Suprapubic skin (tissue), 4 donors: ENCODE measurements at places on chromosomes 7 and 10. TPM values are rescaled to one million over a fixed set of nuclear protein-coding genes. Genes with fewer than 3 reads are reported as not detected.

The BHLHA15 gene
- total RNA-seq, result 5.6 TPM

The TRIL gene
- total RNA-seq, result 2.6 TPM

The SEMA3E gene
- total RNA-seq, result 1.0 TPM

The CXCL12 gene
- 30.3 TPM for total RNA-seq

The CLRN3 gene
- not detected for total RNA-seq

The GSDME gene
- 1.4 TPM for total RNA-seq

The SLC26A3 gene
- total RNA-seq, result 2.3 TPM

DNA sequence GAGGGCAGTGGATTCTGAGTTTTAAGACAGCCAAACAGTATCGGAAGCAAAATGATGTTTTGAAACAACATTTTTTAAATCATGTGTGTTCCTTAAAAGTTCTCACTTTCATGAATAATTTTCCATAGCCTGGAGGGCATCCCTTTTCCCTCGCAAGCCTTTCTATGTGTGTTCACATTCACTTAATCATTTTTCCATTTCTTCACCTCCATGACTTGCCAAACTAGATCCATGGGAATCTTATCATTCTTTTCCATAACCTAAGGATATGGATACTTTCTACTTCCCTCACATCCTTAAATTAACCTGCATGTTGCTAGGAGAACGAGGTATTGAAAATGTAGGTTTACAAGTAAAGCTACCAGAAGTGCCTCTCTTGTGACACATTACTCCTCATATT, 94.2 kb upstream of the NPVF start:
- no peak for DNase-seq

DNA sequence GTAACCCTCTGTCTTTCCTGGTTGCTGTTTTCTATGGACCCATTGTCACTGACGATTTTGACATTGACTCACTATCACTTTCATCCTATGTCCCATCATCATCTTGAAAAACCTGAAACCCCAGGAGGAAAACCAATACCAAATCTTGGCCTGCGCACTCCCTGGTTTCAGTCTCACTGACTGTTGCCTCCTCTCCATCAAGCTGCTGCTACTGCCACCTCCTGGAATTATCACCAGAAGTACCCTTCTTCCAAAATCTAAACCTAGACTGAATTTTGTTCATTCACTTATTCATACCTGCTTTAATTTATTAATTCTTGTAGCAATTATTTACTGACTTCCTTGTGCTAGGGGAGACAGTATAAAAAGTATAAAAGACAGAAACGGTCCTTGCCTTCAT, 44.5 kb upstream of the ACBD5 start:
- no peak for DNase-seq

DNA sequence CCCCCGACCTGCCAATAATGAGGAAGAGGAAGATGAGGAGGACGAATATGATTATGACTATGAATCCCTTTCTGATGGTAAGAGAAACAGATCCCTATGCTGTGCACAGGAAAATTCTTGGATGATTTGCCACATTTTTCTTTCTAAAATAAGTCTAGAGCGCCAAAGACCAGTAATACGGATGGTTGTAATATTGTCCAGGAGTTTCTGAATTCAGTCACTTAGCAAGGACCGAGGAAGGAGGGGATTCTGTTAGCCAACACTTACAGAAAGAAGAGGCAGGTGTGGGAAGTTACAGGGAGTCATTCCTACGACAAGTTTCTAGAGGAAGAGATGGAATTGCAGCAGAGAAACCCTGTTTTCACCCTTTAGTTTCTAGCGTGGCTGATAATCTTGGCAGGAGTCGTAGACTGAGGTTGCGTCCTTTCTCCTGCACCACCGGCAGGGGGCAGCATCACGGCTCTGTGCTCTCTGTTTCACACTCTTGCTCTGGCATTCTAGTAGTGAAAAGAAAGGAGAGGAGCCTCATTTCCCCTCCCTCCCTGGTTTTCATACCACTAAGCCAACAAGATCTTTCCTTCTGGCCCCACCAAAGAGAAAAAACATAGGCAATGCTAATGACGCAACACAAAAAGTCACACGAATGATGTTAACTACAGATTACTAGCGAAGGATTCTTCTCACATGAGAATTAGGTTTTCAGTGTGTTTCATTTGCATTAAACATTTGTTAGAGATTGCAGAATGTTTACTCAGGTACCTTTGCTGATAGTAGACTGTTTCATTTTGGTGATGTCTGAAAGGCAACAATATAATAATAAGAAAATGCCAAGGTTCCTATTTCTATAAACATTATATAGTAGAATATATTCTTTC, 82.7 kb downstream of the NOC3L start:
- no peak for DNase-seq

DNA sequence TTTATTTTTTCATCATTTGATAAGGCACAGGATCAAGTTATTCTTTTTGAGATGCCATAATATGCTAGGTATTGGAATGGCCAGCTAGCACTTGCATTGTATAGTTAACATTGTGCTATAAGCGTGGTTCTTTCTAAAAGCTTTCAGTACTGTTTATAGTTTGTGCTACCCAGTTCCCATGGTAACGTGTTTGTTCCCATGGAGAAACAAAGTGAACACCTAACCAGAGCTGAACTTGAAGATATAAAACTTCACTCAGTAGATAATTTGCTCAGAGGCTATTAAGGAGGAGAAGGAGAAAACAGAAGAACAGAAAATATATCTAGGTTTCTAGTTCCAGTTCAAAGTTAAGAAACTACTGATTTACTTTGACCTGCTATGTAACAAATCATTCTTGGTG, 23.6 kb upstream of the ITGB8 start:
- no peak for DNase-seq

DNA sequence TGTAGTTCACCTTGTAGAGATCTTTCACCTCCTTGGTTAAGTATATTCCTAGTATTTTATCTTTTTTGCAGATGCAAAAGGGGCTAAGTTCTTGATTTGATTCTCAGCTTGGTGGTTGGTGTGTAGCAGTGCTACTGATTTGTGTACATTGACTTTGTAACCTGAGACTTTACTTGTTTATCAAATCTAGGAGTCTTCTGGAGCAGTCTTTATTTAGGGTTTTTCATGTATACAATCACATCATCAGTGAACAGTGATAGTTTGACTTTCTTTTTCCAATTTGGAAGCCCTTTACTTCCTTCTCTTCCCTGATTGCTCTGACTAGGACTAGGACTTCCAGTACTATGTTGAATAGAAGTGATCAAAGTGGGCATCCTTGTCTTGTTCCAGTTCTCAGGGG, 33.8 kb downstream of the GPR22 start:
- no peak for DNase-seq

DNA sequence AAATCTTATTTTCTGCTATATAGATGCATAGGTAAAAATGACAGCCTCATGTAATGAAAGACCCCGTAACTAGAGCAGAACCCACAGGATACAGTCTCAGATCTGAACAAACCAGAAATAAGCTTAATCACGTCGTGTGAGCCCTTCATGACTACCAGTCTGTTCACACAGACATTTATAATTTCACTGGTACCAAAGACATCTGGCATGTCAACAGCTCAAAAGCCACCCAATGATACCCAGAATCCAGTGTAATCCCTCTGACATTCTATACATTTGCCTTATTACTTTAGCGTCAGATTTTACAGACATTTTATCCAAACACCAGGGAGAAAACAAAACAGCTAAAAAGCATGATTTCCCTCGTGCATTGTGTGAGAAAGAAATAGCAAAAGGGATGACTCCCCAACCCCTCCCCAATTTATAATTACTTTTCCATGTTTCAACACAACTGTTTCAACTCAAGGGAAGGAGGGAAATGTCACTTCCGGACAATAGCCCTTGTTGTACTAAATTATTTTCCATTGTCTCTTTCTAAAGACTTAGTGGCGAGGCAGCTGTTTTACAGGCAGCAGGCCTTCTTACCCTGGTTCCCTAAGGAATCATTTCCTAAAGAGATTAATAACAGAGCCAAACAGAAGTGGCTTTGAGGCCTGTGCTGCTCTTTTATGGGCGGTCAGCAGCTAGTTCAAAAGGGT, 33.2 kb downstream of the DOCK4 start:
- DNase-seq, result no peak

DNA sequence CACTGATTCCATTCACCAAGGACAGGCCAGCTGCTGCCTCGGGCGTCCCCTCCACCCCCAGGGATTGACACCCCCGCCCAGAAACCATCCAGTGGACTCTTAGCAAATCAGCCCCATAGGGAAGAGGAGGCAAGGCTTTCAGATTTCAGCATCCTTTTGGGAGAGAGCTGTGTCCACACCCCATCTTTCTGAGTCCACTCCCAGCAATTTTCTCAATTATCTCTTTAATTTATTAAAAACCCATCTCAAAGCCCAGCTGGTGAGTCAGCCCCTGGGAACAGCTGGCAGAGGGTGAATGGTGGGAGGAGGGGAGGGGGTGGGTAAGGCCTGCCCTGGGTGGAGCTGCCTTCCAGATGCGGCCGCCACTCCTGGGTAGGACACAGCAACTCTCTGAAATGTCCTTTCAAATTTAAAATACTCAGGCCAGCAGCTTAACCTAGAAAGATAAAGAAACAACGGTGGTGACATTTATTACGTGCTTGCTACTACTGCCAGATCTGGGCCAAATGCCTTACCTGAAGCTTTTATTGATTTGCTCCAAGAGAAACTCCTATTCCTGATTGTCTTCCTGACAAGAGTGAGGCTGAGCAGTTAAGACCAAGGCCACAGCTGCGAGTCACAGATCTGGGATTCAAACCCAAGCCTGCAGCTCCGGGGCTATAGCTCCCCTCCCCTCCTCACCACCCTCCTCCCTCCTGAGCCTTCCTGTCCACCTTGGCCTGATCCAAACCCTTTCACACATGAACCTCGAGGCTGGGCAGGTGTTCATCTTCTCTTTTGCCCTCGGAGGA, 120.4 kb downstream of the RGS10 start:
- no peak for DNase-seq

GRCh38 chr10:21519941-21520436, 5.5 kb downstream of the SKIDA1 start:
- no peak for DNase-seq

- DNase-seq, result no peak
Observed at GRCh38 chr7:137403353-137403695, 59.8 kb upstream of the PTN start.

DNA sequence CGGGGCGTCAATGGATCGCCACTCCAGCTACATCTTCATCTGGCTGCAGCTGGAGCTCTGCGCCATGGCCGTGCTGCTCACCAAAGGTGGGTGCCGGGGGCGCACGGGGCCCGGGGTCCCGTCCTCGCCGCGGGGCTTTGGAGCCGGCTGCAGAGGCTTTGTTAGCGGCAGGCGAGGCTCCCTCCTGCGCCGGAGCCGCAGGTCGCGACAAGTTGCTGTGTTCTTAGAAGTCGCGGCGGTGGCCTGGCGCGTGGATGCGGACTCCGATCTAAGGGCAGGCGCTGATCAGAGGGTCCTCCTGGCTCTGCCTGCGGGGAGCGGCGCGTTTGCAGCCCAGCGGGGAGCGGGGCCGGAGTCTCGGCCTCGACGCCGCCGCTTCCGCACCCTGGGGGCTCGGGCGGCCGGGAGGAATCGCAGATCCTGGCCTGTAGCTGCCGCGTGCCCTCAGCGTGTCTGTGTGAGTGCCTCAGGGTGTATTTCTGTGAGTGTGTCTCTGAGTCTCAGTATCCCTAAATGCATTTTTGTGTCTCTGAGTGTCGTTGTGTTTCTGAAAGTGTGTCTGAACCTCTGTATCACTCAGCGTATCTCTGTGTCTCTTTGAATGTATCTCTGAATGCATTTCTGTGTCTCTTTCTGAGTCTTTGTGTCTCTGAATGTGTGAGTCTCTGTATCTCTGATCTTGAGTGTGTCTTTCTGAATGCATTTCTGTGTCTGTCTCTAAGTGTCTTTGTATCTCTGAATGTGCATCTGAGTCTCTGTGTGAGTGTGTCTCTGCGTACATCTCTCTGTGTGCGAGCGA, 766 bp downstream of the BAMBI start:
- peak; percentile 62 for DNase-seq

DNA sequence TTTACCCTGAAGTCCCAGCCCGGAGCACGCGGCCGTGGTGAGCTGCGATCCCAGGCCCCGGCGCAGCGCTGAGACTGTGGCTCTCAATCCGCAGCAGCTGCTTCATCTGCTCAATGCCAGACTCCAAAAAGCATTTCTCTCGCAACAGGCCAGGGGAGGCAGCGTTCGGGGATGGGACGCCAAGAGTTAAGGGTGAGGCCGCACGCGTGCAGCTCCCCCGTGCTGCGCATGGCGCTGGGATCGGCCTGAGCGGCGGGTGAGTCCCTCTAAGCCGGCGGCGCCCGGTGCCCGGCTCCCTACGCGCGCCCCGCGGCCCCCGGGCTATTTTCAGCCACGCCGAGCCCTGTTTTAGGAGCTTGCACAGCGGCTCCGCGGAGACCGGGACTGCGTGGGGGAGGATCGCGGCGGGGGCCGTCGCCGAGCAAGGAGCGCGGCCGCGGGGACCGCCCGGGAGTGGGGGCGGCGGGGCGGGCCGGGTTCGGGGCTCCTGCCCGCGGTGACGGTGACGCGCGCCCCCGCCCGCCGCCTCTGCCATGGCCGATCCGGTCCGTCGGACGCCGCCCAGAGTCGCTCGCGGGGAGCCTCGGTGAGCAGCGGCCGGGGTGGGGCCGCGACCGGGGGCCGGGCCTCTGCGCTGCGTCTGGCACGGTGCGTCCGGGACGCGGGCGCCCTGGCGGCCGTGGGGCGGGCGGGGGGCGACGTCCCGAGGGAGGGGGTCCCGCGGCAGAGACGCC, 29.4 kb upstream of the JAKMIP3 start:
- no peak for DNase-seq

GRCh38 chr7:47697543-47697942, 115.6 kb upstream of the TNS3 start:
- no peak for DNase-seq

GRCh38 chr10:15486404-15486803, 115.3 kb upstream of the FAM171A1 start:
- no peak for DNase-seq

- no peak for DNase-seq
Observed at GRCh38 chr7:74083928-74084721, 521 bp downstream of the LIMK1 start.

GRCh38 chr7:55427800-55428199, 62.7 kb downstream of the LANCL2 start:
- DNase-seq, result no peak

- DNase-seq, result no peak
Observed at GRCh38 chr7:47284691-47285635, 296.9 kb downstream of the TNS3 start.

DNA sequence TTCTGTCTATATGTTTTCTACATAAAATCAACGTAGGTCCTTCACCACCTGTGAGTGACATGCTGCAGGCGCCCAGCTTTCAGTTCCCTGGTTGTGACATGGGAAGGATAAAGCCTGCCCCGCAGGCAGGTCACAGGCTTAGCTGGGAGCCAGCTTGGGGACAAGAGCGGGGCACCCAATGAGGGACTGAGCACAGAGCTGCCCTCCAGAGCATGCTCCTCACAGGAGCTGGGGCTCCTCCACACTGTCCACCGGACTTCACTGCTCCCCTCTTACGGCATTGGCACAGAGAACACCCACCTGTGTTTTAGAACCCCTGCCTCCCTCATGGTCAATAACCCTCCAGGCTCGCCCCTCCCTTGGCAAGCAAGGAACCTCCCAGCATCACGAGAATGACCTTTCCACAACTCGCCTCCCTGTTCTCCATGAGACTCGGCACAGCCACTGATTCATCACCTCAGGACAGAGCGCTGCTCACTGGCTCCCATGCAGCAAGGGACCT, 187.1 kb downstream of the TNS3 start:
- DNase-seq, result no peak

- DNase-seq, result no peak
Observed at GRCh38 chr10:64316416-64316815, 795.2 kb downstream of the REEP3 start.

- DNase-seq, result no peak
Observed at GRCh38 chr10:84469470-84469869, 141.1 kb downstream of the CCSER2 start.

GRCh38 chr7:91411060-91411459, 146.8 kb downstream of the FZD1 start:
- DNase-seq, result no peak
